NCI-H1105 treated with DMSO at 0.1 percent for 48 hours (cell line): ENCODE measurements at places on chromosomes 6 and 20.

- DNase-seq = no peak
Measured at GRCh38 chr6:129748212-129748900, 38.4 kb upstream of the ARHGAP18 start.

GRCh38 chr6:14638906-14639761 is 521.6 kb downstream of the CD83 start:
- DNase-seq = peak; percentile 85

DNA sequence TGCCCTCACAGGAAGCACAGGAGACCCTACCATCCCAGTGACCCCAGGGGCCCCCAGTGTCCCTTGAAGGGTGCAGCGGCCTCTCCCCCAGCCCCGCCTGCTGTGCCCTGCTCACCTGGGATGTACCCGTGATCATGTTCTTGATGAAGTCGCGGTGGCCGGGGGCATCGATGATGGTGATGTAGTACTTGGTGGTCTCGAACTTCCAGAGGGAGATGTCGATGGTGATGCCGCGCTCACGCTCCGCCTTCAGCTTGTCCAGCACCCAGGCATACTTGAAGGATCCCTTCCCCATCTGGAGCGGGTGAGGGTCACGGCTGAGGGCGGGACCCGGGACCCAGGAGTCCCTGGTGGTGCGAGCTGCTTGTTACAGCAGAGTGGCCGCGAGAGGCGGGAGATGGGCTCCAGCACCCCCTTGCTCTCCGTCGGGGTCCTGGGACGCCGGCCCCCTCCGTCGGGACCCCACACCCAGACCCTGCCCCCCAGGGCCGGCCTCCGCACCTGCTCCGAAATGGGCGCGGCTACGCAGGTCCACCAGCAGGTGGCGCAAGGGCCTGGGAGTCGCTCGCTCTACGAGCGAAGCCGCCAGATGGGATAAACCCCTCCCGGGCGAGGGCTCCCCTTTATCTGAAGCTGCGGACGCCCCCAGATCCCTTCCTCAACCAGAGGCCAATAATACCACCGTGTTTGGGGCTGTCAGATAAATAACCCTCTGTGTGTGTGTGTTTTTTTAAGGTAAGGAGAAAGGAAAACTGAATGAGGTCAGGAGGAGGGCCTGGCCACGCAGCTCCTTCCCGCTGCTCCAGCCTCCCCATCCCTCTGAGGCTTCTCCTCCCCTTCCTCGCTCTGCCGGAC is 2.9 kb downstream of the EEF1A2 start:
- peak; percentile 31 for DNase-seq

DNA sequence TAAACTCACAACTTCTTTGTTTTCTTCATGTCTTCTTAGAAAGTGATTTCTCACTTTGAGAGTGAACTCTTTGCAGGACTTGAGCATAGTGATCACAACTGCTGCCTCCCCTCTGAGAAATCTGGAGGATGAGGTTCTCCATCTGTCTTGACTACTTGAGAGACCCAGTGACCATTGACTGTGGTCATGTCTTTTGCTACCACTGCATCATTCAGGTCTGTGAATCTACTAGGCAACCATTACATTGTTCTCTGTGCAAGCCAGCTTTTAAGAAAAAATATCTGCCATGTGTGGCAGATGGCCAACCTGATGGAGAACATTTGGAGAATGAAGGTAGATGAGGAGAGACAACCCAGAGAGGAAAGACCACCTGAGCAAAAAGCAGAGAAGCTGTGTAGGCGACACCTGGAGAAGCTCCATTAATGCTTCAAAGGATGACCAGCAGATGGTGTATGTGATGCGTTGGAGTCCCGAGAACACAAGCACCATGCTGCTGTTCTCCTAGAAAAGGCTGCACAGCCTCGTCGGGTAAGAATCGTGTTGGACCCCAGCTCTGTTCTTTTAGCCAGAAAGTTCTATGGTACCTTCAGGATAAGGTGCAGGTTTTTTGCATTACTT is 25.1 kb upstream of the TRIM26 start:
- peak; percentile 37 for DNase-seq

DNA sequence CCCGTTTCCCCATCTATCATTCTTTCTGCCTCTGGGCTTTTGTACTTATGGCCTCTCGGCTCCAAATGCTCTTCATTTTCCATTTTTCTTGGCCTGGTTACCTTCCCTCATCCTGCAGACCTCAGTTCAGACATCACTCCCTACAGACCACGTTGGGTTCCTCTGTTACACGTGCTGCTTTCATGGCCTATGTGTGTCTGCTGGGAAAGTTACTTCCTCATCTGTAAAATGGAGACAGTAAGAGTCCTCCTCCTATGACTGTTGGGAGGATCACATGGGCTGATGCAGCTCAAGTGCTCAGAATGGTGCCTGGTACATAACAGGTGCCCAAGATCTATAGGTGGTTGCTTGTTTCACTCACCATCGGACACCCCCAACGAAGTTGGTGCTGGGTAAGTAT is 13.5 kb downstream of the KCNK17 start:
- no peak for DNase-seq

DNA sequence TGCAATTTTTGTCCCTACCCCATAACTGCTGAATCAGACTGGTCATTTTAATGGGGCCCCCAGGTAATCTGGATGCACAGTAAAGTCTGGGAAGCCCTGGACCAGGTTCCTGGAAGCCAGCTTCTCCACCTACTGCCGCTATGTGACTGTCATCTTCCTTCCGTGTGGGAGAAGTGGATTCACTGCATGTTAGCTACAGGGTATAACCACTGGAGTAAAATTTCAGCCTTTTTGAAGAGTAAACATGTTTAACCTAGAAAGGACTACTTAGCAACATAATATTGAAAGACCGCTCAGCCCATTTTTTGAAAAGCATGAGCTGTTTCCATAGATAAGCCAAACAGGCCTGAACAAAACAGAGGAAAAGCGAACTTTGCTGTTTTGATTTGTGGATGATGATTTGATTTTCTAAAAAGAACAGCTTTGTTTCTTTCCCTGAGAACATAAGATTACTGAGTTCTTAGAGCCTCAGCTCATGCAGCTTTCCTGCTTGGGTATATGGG is 208.1 kb downstream of the PLCB4 start:
- DNase-seq = no peak

GRCh38 chr6:35058865-35059522 is 82.1 kb downstream of the TCP11 start:
- DNase-seq = no peak

- no peak for DNase-seq
Measured at GRCh38 chr6:113291751-113292445, 565.2 kb upstream of the MARCKS start.

DNA sequence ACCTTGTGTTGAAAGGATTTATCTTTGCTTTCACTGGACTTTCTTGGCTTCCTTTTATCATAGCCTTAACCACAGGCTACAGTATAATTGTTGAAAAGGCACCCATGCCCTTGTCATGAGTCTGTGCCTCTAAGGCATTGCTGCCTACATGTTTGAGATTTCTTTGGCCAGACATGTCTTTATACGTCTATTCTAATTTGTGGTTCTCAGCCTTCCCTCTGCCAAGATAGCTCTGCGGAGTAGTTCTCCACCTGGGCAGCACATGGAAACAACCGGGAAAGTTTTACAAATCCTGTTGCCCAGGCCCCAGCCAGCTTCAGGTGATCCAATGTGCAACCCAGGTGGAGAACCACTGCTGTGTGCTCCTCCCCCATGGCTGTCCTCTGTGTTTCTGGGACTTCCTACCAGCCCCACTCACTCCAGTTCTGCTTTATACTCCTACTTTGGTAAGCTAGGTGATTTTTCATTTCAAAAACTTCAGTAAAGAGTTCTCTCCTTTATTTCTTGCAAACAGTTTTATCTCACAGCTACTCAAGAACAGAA is 159.6 kb upstream of the MYLIP start:
- no peak for DNase-seq

DNA sequence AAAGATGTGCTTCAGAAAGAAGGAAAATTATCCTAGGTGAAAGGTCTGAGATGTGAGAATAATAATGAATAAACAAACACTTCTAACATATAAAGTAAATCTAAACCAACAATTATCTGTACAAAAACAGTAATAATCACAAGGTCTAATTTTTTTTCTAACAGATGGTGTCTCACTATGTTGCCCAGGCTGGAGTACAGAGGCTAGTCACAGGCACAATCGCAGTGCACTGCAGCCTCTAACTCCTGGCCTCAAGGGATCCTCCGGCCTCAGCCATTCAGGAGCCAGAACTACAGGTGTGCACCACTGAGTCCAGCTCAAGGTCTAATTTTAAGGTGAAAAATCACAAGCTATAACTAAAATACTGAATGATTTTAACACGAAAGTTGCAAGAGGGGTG is 17.0 kb upstream of the ZC3H12D start:
- no peak for DNase-seq

DNA sequence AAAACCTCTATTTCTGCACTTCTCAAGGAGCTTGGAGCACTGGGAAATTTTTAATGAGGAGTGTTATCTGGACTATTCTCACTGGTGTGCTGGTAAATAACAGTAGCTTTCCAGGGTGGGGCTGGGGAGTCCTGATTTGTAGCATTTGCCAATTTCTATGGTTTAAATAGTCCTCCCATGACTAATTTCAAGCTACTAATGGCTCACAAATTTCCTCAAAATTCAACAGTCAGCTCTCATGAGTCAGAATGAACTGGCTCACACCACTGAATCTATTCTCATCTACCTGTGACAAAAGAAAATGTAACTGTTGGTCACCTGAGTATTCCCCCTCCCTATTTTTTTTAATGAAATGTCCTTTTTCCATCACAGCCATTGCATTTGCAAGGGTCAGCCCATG is 449.6 kb downstream of the KIF16B start:
- no peak for DNase-seq

- DNase-seq = no peak
Measured at GRCh38 chr6:104046426-104046825, 813.3 kb downstream of the HACE1 start.

GRCh38 chr6:15936503-15936902 is 192.4 kb upstream of the MYLIP start:
- no peak for DNase-seq

DNA sequence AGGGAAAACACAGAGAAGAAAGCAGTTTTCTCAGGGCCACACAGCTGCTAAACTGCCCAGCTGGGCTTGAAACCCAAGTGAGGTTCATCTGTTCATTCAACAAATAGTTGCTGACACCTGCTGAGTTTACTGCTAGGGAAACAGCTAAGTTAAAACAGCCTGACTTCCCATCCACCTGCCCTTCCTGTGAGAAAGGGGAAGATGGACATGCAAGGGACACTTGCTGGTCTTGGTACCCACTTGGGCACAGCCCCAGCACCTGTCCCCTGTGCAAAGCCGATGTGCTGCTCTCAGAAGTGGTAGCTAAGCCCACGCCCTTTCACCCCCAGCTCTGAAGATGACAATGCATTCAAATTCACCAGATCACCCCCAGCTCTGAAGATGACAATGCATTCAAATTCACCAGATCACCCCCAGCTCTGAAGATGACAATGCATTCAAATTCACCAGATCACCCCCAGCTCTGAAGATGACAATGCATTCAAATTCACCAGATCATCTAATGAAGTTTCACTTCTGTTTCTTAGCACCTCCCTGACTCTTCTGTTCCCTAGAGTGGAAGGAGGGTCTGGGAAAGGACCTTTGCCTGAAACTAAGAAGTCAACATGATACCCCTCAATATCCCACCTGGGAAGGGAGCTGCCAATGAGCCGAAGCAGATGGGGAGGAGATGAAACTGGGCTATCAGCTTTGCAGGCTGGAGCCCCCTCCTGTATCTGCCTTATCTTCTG is 46.0 kb upstream of the TOP1 start:
- DNase-seq = no peak

- DNase-seq = peak; percentile 23
Measured at GRCh38 chr6:100322886-100323285, 141.8 kb downstream of the SIM1 start.

- no peak for DNase-seq
Measured at GRCh38 chr6:158807515-158808441, 11.4 kb downstream of the EZR start.

DNA sequence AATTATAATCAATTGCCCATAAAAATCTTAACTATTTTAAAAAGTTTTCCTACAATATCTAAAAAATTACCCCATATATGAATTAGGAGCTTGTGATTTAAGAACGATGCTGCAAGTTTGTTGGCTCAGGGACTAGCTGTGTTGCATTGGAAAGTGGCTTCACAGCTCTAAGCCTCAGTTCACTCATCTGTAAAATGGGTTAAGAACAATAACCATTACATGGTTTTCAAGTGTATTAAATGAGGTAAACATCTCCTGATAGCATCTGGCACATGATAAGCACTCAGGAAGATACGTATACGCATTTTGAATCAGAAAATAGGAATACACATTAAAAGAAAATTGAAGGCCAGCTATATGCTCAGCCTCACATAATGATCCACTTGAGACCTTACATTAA is 76.4 kb downstream of the ARHGAP18 start:
- DNase-seq = no peak

DNA sequence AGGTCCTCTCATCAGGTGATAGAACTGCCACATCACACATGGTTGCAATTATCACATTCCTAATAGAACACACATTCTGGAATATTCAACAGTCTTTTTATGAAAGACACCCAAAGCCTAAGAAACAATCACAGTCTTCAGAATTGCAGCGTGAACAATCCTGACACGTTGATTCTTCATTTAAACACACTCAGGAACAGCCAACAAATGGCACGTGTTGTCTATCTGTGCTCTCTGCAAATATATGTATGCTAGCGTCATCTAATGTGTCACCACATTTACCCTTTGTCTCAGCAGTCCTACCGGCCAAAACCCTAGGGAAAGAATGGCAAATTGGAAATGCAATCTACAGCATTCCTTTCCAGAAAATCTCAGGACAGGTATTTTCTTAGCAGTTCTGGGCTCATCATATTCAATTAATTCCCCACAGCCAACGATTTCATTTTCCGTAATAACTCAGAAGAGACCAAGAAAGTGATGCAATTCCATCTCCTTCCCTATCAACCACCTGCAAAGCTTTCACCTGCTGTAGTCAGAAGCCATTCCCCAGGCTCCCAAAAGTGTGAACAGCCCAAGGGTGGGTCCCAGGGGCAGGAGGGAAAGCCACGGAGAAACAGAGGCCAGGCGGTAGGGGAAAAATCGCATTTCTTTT is 280.3 kb upstream of the JARID2 start:
- DNase-seq = no peak

GRCh38 chr6:3339811-3340210 is 81.1 kb downstream of the PSMG4 start:
- no peak for DNase-seq

DNA sequence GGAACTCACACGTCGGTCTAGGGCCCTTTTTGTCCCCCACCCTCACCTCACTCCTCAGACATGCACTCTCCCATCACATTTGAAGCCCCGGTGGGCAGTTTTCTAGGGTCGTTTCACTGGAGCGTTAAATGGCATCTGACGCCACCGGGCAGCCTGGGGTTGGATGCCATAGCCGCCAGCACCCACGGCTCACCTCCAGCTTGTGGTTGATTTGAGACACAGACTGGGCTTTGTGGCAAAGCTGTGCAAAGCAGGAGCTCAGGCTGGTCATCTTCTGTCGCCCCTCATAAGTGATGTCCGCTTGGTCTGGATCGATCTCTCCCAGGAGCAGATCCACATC is 530 bp downstream of the GOPC start:
- DNase-seq = peak; percentile 57

- no peak for DNase-seq
Measured at GRCh38 chr20:54570561-54570960, 95.2 kb downstream of the DOK5 start.

- no peak for DNase-seq
Measured at GRCh38 chr6:134472661-134473060, 154.7 kb upstream of the SGK1 start.
